Stimulated activated CD8-positive, alpha-beta memory T cell treated with anti-CD3 and anti-CD28 coated beads, Interleukin-4, amount 100 ng/mL, for 24 hours (primary cell): ENCODE measurements at places on chromosomes 6 and 20.

GRCh38 chr6:160039441-160039840, 70.6 kb downstream of the IGF2R start:
- DNase-seq = no peak

DNA sequence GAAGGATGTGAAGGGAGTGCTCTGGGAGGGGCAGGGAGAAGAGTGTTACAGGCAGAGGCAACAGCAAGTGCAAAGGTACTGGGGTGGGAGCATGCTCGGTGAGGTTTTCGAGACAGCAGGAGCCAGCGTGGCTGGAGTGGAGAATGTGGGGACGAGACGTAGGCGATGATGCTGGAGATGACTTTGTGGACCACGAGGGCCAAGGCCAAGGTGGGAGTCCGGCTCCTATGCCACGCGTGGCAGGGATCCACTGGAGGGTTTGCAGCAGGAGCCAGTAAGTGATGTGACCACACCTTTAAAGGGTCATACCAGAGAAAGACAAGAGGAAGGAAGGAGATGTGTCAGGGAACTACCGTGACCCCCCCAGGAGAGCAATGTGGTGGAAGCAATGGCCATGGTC, 7.3 kb downstream of the PTGIS start:
- DNase-seq = no peak

DNA sequence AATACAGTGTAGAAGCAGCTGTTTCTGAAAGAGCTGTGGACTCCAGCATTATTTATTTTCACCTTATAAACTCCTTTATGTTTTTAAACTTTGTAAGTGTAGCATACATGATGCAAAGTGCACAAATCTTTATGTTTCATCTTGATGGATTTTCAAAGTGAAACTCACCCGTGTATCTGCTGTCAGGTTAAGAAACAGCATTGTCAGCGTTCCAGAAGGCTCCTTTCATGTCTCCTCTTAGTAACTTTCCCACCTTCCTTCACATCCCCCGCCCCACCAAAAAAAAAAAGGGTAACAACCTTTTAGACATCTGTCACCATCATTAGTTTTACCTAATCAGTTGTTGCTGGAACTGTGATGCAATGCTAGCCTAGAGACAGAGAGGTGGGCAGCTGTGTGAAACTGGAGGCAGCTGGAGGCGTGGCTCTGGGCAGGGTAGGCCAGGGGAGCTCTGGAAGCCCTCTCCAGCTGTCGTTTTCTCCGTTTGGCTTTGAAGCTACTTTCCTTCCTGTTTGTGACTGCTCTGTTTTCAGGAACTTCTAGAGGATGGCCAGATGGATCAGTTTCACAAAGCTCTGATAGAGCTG, 7.2 kb downstream of the ACTR5 start:
- no peak for DNase-seq

DNA sequence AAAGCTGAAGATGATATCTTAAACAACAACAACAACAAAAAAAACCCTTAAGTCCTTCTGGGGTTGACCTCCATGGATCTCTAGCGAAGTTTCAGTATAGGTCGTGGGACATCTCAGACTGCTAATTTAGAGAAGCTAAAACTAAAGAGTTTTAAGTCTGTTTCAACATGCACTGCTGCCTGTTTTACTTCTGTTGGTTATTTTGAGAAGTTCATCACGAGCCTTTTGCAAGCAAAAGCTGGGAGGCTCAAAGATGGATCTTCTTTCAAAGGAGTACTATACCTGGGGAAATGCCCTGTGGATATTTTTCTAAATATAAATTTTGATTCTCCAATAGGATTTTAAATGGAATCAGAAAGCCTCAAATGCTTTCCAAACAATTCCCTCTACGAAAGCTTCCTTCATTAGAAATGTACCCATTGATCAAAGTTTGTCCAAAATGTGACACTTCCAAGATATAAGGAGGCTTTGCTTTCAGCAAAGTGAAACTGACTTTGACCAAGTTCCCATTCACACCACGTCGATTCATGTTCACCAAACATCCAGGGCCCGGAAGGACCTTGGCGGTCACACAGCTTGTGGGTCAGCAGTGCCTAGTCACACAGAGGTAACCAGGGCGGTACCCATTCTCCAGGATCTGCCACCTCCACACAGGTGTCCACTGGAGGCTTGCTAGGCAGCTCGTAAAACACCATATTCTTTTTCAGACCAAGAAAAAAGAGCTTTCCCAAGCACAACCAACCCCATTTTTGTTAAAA, 94.7 kb upstream of the QKI start:
- no peak for DNase-seq

GRCh38 chr6:156396068-156396771, 381.0 kb upstream of the ARID1B start:
- DNase-seq = no peak

- DNase-seq = no peak
Observed at GRCh38 chr20:61850457-61850856, 215.2 kb downstream of the TAF4 start.

- no peak for DNase-seq
Observed at GRCh38 chr6:31874084-31874670, 4.6 kb downstream of the SLC44A4 start.

- DNase-seq = no peak
Observed at GRCh38 chr20:37329481-37330165, 16.3 kb upstream of the SRC start.

DNA sequence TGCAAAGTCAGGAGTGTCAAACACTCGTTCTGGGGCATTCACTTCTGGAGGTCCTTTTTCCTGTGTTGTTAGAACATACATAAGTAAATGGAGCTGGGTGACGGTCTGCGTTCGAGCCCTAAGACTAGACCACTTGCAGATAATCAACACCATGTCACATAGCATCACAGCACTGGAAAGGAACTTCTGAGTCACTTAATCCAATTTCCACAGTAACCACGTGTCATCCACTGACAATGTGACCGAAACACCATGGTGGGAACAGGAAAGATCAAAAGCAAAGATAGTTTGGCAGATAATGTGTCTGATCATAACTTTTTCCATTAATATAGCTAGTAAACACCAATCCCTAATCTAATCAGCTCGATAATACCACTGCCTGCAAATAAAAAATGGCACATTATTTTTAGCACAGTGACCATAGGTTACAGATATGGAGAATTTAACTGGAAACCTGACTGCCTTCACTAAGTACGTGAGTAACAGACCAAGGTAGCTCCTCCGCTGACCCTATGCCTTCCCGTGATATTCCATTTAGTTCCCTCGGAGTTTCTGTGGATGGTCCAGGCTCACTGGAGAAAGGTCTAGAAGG, 34.8 kb downstream of the WRNIP1 start:
- DNase-seq = no peak

DNA sequence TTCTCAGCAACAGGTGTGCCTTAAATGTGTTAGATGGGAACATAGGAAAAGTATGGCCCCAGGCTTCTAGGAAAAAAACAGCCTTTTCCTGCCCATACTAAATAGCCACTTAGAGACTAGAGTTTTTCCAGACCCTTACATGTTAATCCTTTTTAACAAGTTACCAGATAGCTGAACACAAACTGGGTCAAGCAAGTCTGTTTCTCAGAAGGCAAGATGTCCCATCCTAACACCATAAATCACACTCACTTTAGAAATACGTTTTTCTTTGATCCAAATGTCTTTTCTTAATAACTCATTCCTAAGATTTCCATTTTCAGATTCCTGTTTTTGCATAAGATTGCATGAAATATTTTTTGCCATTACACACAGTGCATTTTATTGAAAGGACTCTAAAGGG, 241.3 kb downstream of the KCNQ5 start:
- no peak for DNase-seq

DNA sequence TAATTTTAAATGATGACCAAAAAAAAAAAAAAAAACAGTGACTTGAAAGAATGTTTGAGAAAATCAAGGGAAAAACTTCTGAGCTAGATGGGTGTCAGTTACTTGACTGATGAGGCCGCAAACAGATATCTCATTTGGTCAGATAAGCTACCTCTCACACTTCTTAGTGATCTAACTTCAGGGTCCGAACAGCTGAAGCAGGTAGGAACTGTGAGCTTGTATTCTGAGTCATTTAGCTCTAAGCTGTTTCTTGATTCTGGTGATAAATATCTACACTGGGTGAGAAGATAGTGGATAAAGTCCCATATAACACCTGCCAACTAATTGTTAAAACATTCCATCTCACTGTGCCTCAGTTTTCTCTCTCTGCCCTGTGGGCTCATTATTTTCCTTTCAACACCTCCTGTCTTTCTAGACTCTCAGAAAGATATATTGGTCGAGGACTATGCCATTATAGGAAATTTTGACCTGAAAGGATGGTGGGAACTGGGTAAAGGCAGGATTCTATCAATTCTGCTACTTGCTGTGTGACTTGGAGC, 7.7 kb downstream of the KIF3B start:
- DNase-seq = no peak
